ENCODE measurements at places on chromosomes 5 and 9. TPM values are rescaled to one million over a fixed set of nuclear protein-coding genes. Genes with fewer than 3 reads are reported as not detected.

DNA sequence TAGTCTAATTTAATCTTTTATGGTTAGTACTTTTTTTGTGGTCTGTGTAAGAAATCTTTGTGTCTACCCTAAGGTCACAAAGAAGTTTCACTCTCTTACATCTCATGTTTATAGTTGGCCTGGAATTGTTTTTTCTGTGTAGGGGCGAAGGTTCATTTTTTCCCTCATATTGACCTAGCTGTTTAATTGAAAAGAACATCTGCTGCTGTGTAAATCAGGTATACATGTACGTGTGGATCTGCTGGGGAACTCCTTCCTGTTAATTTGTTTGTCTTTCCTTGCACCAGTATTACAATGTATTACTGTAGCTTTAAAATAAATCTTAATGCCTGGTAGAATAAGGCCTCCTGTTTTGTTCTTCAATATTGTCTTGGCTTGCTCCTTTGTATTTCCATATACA lies 37.8 kb downstream of the EXOSC2 start:
- DNase-seq, result no peak
- H3K27ac ChIP-seq, result no peak overlapping the region
- peaks cover 23% of the 10 kb centered on the region for H3K4me1 ChIP-seq
- no peaks in the 10 kb centered on the region for H3K27me3 ChIP-seq
- no peaks in the 10 kb centered on the region for H3K36me3 ChIP-seq
- H3K4me3 ChIP-seq, result no peak overlapping the region

GRCh38 chr9:136219276-136219675 lies 14.3 kb upstream of the LHX3 start:
- no peaks in the 10 kb centered on the region for H3K27me3 ChIP-seq
- no peak overlapping the region for H3K4me3 ChIP-seq
- H3K27ac ChIP-seq, result no peak overlapping the region

- no peak overlapping the region for H3K4me3 ChIP-seq
- H3K36me3 ChIP-seq, result no peaks in the 10 kb centered on the region
- no peak overlapping the region for H3K27ac ChIP-seq
- H3K4me1 ChIP-seq, result peaks cover 8% of the 10 kb centered on the region
Observed at GRCh38 chr5:139468421-139468931, 2.3 kb upstream of the SMIM33 start.

DNA sequence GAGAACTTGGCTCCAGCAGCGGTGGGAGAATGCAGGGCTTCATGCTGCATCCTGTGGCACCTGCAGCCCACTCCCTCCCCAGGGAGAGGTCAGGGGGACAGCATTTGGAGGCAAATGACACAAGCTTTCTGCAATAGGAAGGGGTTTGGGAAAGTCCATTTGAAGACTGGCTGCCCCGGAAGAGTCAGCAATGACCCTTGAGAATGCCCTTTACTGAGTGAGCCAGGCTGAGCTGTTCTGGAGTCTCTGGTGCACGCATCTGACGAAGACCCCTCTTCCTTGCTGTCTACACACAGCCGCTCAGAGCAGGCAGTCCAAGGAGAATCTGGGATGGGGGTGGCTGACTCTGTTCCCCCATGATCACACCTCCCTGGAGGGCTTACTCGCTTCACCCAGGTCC lies 5.5 kb upstream of the NXNL2 start:
- no peaks in the 10 kb centered on the region for H3K27me3 ChIP-seq
- H3K36me3 ChIP-seq, result no peaks in the 10 kb centered on the region
- H3K4me3 ChIP-seq, result no peak overlapping the region
- peaks cover 50% of the 10 kb centered on the region for H3K4me1 ChIP-seq
- DNase-seq, result no peak
- H3K27ac ChIP-seq, result peak overlapping the region; percentile 84

DNA sequence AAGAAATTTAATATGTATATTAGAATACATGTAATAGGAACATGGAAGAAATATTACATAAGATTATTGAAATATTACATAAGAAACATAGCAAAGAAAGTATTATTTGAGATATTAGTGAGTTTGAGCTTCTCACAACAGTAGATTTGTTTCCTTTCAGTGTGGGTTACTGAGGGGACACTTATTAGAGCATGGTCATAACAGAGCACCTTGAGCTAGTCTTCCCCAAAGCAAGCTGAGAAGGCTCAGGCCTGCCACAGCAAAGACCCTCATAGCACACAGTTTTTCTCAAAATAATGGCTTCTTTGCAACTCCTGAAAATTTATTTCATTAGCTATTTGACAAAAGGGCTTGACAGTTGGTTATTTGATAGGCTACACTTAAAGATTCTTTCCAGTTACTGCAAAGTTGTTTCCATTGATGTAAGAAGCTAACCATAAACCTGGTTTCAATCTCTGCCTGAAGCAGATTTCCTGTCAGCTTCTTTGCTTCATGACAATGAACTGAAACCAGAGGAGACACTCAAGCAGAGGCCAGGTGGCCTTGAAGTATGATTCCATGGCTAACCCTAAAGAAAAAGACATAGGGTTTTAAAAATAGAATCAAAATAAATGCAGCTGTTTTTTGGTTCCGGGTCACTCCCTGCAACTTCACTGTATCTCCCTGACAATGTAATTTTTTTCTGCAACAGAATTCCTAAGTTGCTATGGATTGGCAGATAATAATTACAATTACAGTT lies 68.6 kb downstream of the ERMP1 start:
- no peak overlapping the region for H3K27ac ChIP-seq
- no peak for DNase-seq
- peaks cover 58% of the 10 kb centered on the region for H3K36me3 ChIP-seq
- H3K4me3 ChIP-seq, result no peak overlapping the region
- H3K4me1 ChIP-seq, result peaks cover 4% of the 10 kb centered on the region

GRCh38 chr5:38672059-38672788 lies 115.8 kb upstream of the LIFR start:
- H3K4me3 ChIP-seq, result no peak overlapping the region
- no peaks in the 10 kb centered on the region for H3K36me3 ChIP-seq
- H3K27me3 ChIP-seq, result peaks cover 2% of the 10 kb centered on the region
- no peak overlapping the region for H3K27ac ChIP-seq

DNA sequence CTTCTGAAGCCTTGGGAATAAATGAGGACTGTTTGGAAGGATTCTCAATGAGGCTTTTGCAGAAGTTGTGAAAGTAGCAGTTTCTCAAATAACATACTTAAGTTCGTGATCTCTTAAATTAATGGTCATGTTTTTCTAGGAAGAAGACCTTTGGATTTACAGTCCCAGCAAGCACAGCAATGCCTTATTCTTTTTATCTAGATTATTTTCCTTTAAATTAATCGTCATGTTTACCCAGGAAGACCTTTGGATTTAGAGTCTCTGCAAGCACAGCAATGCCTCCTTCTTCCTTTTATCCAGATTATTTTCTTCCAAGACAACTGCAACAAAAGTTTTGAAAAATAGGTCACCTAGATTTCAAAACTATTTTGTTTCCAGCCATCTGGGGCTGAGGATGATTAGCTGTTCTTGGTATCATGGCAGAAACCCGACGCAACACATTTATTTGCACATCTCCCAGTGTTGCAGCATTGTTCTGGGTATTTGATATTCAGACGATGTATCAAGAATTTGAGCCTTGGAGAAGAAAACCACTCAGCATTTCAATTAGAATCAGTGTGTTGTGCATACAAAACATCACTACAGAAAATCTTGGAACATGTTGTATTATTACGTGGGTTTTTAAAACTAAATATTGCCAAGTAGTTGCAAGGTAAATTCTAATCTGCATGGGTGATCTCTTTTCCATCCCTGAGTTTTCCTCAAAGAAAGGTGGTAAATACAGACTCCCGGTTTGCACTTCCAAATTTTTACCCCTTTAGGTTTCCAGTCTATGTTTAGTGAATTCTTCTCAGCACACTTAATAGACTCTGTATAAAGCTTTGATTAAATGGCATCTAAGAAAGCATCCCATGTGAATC lies 50.9 kb downstream of the JAKMIP2 start:
- H3K36me3 ChIP-seq, result no peaks in the 10 kb centered on the region
- H3K4me1 ChIP-seq, result no peaks in the 10 kb centered on the region
- no peaks in the 10 kb centered on the region for H3K27me3 ChIP-seq
- H3K4me3 ChIP-seq, result no peak overlapping the region
- DNase-seq, result no peak

GRCh38 chr5:181199881-181200638 lies 4.9 kb downstream of the TRIM7 start:
- H3K27ac ChIP-seq, result no peak overlapping the region
- no peak for DNase-seq
- H3K4me3 ChIP-seq, result no peak overlapping the region
- no peaks in the 10 kb centered on the region for H3K36me3 ChIP-seq
- peaks cover 19% of the 10 kb centered on the region for H3K4me1 ChIP-seq

- H3K27me3 ChIP-seq, result no peaks in the 10 kb centered on the region
- no peak for DNase-seq
- H3K4me3 ChIP-seq, result no peak overlapping the region
- peaks cover 6% of the 10 kb centered on the region for H3K36me3 ChIP-seq
- peak overlapping the region; percentile 99 for H3K27ac ChIP-seq
Observed at GRCh38 chr5:177477701-177478477, 4.5 kb upstream of the DBN1 start.

GRCh38 chr9:71819115-71819739 lies 50.9 kb upstream of the CEMIP2 start:
- peaks cover 14% of the 10 kb centered on the region for H3K4me1 ChIP-seq
- no peak overlapping the region for H3K27ac ChIP-seq
- no peak for DNase-seq
- no peaks in the 10 kb centered on the region for H3K27me3 ChIP-seq
- H3K4me3 ChIP-seq, result no peak overlapping the region

DNA sequence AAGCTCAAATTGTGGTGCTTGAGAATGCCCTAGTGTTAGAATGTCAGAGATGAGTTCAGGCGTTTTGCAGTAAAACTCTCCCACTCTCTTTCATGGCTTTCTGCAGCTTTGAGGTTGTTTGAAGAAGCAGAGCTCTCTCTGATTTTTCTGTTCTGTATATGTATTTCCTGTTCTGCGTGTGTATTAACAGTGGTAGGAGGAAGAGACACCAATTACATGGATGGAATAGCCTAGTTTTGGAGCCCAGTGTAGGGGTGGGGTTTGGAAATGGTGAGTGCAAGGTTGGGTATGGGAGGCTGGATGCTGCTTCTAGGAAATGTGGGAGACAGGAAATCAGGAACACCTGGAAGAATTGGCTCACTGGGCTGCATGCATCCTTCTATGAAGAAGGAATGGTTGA lies 12.4 kb downstream of the LARP1 start:
- no peak overlapping the region for H3K4me3 ChIP-seq
- H3K36me3 ChIP-seq, result peaks cover 2% of the 10 kb centered on the region
- peak overlapping the region; percentile 4 for H3K27ac ChIP-seq
- H3K27me3 ChIP-seq, result no peaks in the 10 kb centered on the region
- no peak for DNase-seq
- H3K4me1 ChIP-seq, result peaks cover 68% of the 10 kb centered on the region

- H3K36me3 ChIP-seq, result no peaks in the 10 kb centered on the region
- no peak overlapping the region for H3K27ac ChIP-seq
- H3K4me3 ChIP-seq, result no peak overlapping the region
- DNase-seq, result no peak
- H3K4me1 ChIP-seq, result peaks cover 7% of the 10 kb centered on the region
- peaks cover 11% of the 10 kb centered on the region for H3K27me3 ChIP-seq
Observed at GRCh38 chr5:42015254-42015653, 90.2 kb downstream of the FBXO4 start.

DNA sequence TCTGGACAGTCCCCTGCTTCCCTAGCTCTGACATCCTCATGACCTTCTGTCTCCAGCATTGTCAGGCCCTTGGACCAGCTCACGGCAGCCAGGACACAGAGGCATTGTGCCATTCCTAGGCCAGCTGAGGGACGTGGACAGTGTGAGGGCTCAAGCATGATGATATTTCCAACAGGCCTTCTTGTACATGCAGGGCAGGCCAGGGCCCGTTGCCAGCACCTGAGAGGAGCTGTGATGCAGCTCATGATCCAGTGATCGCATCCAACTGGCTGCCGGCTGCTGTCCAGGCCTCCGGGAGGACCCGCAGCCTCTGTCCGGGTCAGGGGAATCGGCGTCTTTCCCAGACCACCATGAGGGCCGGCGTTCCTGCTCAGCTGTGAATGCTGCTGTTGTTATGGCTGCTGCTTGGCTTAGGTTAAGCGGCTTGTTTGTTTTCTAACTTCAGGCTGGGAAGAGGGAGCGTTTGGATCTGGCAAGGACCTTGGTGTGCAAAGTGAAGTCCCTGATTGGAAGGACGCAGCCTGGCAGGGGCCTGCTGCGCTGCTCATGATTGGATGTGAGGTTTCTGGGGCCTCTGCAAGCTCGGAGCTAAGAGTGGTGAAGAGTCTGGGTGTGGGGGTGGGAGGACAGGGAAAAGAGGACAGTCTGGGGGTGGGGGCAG lies 53.8 kb downstream of the PDZD2 start:
- H3K27me3 ChIP-seq, result peaks cover 16% of the 10 kb centered on the region
- no peaks in the 10 kb centered on the region for H3K36me3 ChIP-seq
- H3K27ac ChIP-seq, result no peak overlapping the region

GRCh38 chr5:174755106-174755505 lies 30.7 kb downstream of the MSX2 start:
- H3K27ac ChIP-seq, result no peak overlapping the region
- DNase-seq, result no peak
- peaks cover 13% of the 10 kb centered on the region for H3K4me1 ChIP-seq

GRCh38 chr9:131117121-131117761 lies 8.1 kb upstream of the NUP214 start:
- H3K36me3 ChIP-seq, result peaks cover 2% of the 10 kb centered on the region
- no peak overlapping the region for H3K4me3 ChIP-seq
- DNase-seq, result peak; percentile 59
- H3K27me3 ChIP-seq, result no peaks in the 10 kb centered on the region

GRCh38 chr5:31408814-31409213 lies 123.1 kb downstream of the DROSHA start:
- no peak for DNase-seq
- H3K27ac ChIP-seq, result peak overlapping the region; percentile 20
- H3K27me3 ChIP-seq, result no peaks in the 10 kb centered on the region
- peaks cover 36% of the 10 kb centered on the region for H3K4me1 ChIP-seq

DNA sequence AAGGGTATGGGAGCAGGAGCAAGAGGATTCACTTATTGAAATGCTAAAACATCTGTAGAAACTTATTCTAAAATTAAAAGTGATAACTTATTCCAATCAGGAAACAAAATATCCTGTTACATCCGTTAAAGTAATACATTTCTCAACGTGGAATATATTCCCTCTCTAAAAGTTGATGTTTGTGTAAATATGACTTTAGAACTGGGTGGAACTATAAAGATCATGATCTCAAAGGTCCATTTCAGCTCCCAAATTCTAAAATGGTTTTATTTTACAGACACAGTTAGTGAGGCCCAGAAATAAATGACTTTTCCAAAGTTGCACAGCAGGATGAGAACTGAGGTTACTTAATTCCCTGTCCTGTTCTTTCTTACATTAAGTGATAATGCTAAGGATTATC lies 21.1 kb downstream of the ISOC1 start:
- H3K4me1 ChIP-seq, result no peaks in the 10 kb centered on the region
- DNase-seq, result no peak
- no peaks in the 10 kb centered on the region for H3K36me3 ChIP-seq
- no peak overlapping the region for H3K27ac ChIP-seq

- no peak for DNase-seq
- no peaks in the 10 kb centered on the region for H3K36me3 ChIP-seq
- H3K27me3 ChIP-seq, result peaks cover 4% of the 10 kb centered on the region
- peak overlapping the region; percentile 91 for H3K4me3 ChIP-seq
- H3K4me1 ChIP-seq, result peaks cover 16% of the 10 kb centered on the region
Observed at GRCh38 chr5:38557308-38557710, 863 bp upstream of the LIFR start.

Gene MEGF10
- total RNA-seq, result 6.6 TPM

Gene AJM1
- 7.5 TPM for total RNA-seq

Gene ANKRD34B
- not detected for total RNA-seq

Gene CDC20B
- total RNA-seq, result not detected

Gene DCP2
- 40.1 TPM for total RNA-seq

Gene FST
- 4.9 TPM for total RNA-seq

Gene SAXO1
- not detected for total RNA-seq

All from chondrocyte (in vitro differentiated cells).